ENCODE measurements at places on chromosomes 1 and 21.

DNA sequence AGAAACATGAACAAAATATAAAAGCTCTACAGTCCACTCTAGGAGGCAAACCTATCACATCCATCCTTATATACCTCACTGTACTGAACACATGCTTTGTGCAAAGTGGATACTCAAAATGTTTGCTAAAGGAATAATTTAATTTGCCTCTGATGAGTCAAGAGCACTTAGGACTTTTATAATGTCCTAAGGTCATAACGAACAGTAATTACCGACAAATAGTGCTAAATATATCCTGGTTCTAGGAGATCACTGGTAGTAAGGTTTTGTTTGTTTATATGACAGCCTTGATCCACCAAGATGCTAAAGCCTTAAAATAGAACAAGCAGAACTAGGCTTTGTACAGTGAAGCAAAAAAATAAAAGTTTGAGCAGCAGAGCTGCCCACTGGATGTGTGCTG is 70.6 kb downstream of the GADD45A start:
- DNase-seq: no peak

DNA sequence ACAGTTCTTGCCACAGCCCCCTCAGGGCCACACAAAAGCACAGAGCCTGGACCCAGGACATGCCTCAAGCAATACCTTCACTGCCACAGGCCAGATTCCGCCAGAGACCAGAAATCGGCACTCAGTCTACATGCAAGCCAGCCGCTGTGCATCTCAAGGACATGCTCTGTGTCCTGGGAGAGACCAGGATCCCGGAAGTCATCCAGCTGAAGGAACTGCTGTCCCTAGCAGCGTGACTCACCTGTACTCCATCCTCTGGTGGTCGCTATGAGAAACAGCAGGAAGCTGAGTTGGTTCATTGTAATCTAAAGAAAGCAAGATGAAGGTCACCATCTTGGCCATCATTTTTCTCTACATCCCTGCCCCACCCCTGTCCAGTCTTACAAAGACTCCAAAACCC is 401 bp downstream of the ITLN1 start:
- no peak for DNase-seq

DNA sequence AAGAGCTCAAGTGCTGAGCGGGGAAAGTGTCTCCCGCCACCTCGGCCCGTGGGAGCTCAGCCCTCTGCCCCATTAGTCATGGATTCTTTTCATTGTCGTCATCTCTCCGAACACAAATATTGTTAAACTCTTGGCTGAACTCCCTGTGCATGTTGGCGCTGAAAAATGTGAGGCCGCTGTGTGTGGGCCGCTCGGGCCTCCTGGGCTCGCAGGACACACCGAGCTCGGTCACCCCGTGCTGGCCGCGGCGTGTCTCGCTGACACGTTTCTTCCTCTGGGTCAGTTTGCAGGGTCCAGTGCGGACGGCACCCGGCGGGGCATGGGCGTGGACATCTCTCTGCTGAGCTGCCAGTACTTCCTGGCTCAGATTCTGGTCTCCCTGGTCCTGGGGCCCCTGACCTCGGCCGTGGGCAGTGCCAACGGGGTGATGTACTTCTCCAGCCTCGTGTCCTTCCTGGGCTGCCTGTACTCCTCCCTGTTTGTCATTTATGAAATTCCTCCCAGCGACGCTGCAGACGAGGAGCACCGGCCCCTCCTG is 25.6 kb downstream of the SLC45A1 start:
- peak; percentile 57 for DNase-seq

DNA sequence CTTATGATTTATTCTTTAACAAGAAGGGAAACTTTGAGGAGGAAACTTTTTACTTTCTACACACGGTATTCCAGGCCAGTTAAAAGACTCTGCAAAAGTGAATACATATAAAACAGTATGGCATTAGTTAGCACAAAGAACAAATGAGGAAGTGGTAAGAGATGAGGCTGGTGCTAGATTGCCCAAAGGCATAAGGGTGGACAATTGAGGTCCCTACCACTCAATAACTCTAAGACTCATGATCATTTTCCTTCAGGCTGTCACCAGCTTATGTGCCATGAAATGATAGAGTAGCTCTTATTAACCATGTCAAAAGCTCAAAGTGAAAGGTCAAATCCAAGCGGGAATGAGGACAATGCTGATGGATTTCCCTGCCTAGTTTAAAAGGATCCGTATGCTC is 124.5 kb downstream of the TBX15 start:
- DNase-seq: no peak

GRCh38 chr1:87291107-87291506 is 37.6 kb upstream of the LMO4 start:
- no peak for DNase-seq

GRCh38 chr21:39849014-39849655 is 18.1 kb upstream of the PCP4 start:
- DNase-seq: no peak

- DNase-seq: no peak
Observed at GRCh38 chr1:39266269-39266668, 61.8 kb downstream of the MACF1 start.

GRCh38 chr1:21308847-21309652 is 18.8 kb upstream of the ECE1 start:
- no peak for DNase-seq

DNA sequence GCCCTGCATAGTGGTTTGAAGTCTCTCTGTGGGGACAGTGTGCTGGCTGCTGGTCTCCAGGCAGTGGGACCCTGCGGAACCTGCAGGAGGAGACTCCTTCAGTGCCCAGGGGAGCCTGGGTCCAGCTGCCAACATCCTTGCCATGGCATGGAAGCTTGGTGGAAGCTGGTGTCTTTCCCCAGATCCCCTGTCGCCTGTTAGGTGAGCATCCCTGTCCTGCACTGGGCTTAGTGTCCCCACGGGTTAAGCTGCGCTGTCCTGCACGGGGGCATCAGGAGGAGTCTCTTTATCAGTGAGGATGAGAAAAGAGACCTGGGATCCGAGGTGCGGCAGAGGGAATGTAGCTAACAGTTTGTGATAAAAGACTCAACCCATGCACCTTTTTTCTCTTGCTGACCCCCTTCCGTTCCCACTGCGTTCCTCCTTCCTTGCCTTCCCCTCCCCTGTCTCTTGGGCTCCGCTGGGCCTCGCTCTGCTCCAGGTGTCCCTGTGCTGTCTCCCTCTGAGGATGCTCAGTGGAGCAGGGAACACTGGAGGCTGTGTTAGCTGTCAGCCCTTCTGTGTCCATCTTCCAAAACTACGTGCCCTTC is 59.3 kb downstream of the SLC37A1 start:
- no peak for DNase-seq

GRCh38 chr1:113147073-113147625 is 74.2 kb downstream of the LRIG2 start:
- no peak for DNase-seq

GRCh38 chr1:234014208-234014607 is 109.7 kb downstream of the SLC35F3 start:
- DNase-seq: no peak

GRCh38 chr1:231803353-231803752 is 176.8 kb downstream of the DISC1 start:
- DNase-seq: no peak

DNA sequence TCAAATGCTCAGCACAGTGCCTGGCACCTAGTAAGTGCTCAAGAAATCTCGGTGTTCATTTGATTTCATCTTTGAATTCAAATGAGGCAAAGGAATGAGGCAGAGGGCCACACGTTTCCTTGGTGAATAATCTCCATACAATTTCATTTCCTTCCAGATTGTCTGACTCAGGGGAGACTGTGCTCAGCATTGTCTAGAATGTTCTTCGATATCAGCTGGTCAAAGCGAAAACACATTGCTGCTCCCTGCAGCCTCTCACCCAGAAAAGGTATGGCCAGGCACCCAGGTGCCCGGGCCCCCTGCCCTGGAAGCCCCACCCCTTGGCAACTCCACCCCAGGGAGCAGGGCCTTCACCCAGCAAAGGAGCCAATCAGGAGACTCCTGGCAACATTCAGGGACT is 55.8 kb downstream of the FBXO2 start:
- no peak for DNase-seq

GRCh38 chr1:41400225-41400624 is 39.0 kb downstream of the FOXO6 start:
- DNase-seq: no peak

- no peak for DNase-seq
Observed at GRCh38 chr1:70495370-70495769, 84.3 kb downstream of the CTH start.

DNA sequence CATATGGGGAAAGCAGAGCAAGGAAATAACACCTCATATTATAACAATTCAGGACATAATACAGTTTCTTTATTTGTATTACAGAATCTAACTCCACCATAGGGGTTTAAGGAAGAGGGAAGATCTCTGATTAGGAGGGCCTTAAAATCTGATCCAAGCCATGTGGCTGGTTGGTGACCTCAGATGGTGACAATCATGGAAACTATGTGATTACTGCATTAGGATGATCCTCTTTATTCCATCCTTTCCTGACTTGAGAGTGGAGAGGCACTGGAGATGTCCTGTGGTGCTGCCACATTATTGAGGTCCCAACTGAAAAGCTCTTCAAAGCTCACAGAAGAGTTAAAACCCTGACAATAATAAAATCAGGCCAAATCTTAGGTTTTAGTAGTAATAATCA is 168.1 kb upstream of the BEND5 start:
- no peak for DNase-seq

- DNase-seq: peak; percentile 57
Observed at GRCh38 chr1:59143133-59143487, 153.8 kb upstream of the FGGY start.

GRCh38 chr1:20685099-20685662 is 24.0 kb upstream of the DDOST start:
- no peak for DNase-seq

- DNase-seq: no peak
Observed at GRCh38 chr1:183792300-183792699, 12.6 kb upstream of the RGL1 start.

DNA sequence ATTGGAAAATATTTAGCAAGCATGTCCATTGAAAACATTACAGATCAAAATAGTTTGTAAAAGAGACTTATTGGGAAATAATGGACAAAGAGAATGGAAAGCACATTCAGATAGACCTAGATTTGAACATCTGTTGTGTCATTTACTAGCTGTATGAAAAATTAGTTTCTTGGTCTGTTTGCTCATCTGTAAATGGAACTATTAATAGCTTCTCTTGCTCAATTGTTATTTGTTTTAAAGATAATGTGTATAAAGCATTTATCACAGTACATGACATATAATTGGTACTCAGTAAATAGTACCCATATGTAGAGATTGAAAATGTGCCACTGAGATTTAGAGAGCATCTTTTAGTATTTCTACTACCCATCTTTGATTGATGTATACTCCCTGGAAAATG is 25.9 kb downstream of the RPAP2 start:
- peak; percentile 31 for DNase-seq

DNA sequence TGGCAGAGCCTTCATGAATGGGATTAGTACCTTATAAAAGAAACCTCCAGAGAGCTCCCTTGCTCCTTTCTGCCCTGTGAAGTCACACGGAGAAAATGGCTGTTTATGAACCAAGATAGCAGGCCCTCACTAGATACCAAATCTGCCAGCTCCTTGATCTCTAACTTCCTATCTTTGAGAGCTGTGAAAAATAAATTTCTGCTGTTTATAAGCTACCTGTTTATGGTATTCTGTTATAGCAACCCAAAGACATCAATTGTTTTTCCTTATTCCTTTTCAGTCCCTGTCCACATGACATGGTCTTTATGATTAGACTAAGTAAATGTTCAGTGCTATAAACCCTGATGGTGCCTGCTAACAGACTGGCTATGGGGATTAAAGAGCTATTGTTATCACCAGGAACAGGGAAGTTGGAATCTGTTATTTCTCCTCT is 9.7 kb upstream of the STIL start:
- no peak for DNase-seq

DNA sequence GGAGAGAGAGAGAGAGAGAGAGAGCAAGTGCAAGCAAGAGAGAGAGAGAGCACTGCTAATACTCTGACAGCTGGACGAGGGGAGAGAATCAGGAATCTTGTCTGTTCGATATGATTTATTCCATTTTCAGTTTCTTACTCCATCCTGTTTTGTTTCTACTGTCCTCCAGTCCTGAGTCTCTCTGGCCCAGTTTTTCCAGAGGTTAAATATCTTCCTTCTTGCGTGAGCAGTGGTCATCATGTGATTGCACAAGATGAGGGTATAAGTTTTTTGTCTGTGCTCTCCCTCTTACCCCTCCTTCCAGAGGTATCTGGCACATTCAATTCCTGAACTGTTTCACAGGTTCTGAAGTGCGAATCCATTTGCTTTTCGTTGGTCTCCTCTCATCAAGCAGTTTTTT is 16.8 kb downstream of the UBE2U start:
- DNase-seq: no peak

DNA sequence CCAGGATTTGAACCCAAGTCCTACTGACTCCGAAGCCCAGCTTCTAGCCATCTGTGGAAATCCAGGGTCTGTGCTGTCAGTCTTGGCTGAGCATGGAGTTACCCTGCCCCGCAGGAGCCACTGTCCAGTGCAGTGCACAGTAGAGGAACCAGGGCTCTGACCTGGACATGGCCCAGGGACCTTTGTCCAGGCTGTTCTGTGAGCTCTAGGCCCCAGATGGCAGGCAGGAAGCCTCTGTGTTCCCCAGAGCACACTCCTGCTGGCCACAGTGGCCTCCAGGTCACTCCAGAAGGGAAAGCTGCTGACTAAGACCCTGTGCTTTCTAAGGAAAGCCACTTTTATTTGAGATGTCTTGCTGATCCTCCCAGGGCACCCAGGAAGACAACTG is 13.8 kb downstream of the S100A7A start:
- no peak for DNase-seq

GRCh38 chr1:118826669-118827068 is 161.5 kb downstream of the TBX15 start:
- peak; percentile 52 for DNase-seq

DNA sequence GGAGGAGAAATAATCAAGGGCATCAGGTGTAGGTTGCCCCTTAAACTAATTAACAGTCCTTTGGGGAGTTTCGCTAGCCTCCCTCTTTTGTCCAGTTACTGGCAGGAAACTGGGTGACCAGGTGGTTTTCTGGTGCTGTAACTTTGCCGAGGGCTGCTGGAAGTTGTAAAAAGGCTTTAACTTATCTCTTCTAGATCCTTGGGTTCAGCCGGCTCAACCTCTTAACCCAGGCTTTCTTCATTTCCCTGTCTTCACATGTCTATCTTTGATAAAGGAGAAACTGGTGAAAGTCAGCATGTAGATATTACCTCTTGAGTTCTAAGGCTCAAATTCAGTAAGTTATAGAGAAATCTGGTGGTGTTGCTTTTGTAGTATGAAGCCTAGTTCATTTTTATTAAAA is 289.7 kb upstream of the NRIP1 start:
- DNase-seq: no peak

DNA sequence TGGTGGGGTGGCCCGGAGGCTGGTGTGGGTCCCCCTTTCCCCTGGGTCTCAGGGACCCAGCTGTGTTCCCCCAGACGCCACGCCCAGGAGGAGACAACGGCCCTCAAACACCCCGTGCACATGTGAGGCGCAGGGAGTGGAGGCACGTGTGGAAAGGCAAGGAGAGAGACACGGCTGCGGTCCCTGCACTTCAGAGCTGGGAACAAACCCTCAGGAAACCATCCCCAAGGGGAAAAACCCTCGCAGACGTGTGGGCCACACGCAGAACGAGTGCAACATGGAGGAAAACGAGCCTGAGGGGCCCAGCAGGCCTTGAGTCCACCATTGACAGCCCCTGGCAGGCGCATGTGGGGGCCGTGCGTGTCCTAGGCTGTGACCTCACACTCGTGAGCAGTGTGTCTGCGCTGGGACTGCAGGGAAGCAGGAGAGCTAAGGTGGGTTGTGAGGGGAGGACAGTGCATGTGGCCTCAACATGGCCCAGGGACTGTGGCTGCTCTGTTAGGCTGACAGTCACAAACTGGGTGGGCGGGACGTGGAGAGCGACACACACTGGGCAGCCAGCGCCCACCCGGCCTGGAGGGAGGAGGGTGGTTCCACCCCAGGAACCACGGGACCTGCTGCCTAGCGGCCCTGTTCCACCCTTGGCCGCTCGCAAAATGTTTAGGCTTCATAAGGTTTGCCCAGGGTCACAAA is 20.0 kb downstream of the ITGB2 start:
- DNase-seq: no peak

All from LNCaP clone FGC (cell line).